SW480 (cell line): ENCODE measurements at places on chromosomes 13 and 19.

DNA sequence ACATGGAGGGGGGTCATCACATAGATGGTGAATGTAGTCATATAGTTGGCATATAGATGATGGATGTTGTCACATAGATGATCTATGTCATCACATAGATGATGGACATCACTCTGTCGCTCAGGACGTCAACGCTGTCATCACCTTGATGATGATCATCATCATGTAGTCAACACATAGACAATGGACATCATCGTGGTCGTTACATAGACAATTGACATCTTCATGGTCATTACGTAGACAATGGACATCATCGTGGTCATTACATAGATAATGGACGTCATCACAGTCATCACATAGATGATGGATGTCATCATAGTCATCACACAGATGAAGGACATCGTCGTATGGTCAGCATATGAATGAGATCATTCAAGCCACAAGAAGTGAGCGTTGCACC, 28.6 kb upstream of the SLC15A1 start:
- no peak for DNase-seq

GRCh38 chr19:31560086-31561060, 211.1 kb upstream of the TSHZ3 start:
- no peak for DNase-seq

GRCh38 chr13:70732611-70733010, 624.4 kb upstream of the KLHL1 start:
- peak; percentile 2 for DNase-seq

GRCh38 chr13:76168661-76169060, 532.5 kb downstream of the LMO7 start:
- no peak for DNase-seq

- peak; percentile 60 for DNase-seq
These were observed 189.0 kb downstream of the LACC1 start for GRCh38 chr13:44068737-44069136.

DNA sequence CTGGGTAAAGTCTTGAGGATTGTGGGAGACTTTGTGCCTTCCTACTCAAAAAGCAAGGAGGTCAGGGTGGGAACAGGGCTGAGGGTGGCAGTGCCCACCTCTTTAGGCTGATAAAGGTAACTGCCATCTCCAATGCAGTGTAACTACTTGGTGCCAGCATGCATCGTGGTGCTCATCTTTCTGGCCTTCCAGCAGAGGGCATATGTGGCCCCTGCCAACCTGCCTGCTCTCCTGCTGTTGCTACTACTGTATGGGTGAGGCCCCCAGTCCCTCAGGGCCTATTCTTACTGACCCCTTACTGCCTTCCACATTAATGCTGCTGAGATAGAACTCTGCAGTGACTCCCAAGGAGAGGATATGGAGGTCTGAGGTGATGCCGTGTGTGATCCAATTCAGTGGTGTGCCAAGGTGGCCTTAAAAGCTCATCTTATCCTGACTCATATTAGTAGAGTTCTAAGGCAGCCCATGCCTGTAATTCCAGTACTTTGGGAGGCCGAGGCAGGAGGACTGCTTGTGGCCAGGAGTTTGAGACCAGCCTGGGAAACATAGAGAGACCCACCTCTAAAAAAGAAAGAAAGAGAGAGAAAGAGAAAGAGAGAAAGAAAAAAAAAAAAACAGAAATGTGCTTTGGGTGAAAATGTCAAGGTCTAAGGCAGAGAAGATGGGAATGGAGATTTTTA, 9.7 kb upstream of the ARHGAP45 start:
- DNase-seq = no peak

GRCh38 chr19:48258350-48258749, 2.6 kb upstream of the CARD8 start:
- DNase-seq = no peak

DNA sequence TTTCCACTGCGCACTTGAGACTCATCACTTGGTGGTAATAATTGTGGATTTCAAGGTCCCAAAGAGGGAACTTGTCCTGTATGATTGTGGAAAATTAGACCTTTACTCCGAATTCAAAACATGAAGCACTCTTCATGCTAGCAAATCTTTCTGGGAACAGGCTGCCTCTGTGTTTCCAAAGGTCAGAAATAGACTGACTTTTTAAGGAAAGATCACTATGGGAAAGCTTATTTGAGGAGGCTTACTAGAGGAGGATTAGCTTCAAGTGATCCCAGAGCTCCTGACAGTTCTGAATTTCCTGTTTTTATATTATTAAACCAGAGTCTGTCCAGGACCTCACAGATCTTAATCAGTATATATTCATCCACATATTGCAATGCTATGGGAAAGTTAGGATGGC, 5.5 kb downstream of the WDFY2 start:
- DNase-seq = no peak

- DNase-seq = no peak
These were observed 68.2 kb downstream of the RAP2A start for GRCh38 chr13:97502181-97502580.

DNA sequence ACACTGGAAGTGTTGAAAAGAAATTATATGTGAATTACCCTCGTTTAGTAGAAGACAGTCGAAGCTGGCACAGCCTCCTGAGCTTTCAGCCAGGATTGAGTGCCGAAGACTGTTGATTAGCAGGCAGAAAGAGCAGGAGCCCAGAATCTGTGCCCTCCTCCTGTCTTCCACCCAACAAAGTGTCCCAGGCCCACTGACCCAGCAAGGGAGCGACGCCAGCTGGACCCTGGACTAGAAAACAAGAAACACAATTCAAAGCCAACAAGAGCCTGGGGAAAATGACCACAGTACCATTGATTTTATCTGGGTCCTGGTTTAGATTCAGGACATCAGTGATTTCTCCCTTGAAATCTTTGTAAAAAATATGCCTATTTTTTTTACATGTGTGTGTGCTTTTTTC, 120.7 kb downstream of the RXFP2 start:
- DNase-seq = no peak

DNA sequence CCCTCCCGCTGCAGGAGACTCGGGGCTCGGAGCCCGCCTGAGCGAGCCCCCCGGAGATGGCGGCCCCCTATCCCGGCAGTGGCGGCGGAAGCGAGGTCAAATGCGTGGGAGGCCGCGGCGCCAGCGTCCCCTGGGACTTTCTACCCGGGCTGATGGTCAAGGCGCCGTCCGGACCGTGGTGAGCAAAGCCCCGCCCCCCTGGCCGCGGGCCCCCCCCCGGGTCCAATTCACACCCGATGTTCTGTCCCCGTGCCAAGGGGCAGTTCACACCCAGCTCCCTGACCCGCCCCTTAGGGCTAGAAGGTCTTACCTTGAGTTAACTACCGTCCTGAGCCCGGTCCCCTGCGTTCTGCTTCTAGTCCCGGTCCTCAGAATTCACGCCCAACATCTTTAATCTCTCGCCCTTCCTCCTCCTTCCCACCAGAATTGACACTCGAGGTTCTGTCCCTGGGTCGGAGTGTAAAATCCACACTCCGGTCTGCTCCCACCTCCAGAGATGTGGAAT, 1.4 kb downstream of the NPAS1 start:
- DNase-seq = no peak

DNA sequence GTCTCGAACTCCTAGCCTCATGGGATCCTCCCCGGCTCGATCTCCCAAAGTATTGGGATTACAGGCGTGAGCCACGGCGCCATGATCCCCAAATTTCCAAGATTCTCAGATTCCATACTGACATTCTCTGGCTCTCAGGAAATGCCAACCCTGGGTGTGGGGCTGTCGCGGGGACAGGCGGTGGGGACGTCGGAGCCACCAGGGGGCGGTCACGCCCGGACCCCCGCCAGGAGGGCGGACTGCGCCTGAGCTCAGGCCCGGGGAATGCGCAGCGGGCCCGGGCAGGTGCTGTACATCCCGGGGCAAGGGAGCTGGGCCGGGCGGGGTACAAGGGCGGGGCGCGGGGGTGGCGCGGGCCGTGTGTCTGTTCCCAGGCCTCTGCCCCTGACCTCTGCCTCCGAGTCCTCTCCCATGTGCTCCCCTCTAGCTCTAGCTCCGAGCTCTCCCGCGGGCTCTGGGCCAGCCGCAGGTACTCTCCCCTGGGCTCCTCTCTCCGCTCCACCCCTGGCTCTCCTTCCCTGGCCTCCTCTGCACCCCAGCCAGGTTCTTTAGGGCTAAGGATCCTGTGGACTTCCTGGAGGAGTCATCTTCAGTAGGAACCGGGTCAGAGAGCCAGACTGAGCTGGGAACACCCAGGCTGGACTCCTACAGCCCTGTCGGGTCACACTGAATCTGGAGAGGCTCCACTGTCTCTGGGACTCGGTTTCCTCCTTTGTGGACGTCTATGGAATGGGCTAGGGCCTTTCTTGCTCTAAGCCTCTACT, 2.4 kb downstream of the PPP1R13L start:
- DNase-seq = peak; percentile 89

GRCh38 chr19:15213715-15214381, 13.1 kb upstream of the NOTCH3 start:
- DNase-seq = no peak
